ENCODE measurements at places on chromosomes 16 and 17.

- DNase-seq, result no peak
Observed at GRCh38 chr17:4357030-4357628, 9.3 kb downstream of the UBE2G1 start.

DNA sequence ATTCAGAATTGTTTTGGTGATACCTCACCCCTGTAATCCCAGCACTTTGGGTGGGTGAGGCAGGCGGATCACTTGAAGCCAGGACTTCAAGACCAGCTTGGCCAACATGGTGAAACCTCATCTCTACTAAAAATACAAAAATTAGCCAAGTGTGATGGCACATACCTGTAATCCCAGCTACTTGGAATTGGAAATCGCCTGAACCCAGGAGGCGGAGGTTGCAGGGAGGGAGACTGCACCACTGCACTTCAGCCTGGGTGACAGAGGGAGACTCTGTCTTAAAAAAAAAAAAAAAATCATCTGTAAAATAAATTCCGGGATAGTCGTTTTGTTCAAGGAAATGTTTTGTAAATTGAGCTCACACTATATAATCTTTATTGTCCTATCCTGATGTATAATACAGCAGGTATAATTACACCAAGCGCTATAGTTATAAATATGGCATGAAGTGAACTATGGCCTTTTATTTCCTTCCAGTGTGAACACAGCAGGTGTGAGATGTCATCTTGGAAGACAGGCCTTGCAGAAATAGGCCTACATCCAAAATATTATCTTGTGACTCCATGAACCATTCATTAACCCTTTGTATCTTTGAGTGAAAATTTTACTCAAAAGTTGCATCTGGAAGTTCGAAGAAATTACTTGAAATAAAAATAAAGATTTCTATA lies 25.4 kb downstream of the PLA2G10 start:
- no peak for DNase-seq

DNA sequence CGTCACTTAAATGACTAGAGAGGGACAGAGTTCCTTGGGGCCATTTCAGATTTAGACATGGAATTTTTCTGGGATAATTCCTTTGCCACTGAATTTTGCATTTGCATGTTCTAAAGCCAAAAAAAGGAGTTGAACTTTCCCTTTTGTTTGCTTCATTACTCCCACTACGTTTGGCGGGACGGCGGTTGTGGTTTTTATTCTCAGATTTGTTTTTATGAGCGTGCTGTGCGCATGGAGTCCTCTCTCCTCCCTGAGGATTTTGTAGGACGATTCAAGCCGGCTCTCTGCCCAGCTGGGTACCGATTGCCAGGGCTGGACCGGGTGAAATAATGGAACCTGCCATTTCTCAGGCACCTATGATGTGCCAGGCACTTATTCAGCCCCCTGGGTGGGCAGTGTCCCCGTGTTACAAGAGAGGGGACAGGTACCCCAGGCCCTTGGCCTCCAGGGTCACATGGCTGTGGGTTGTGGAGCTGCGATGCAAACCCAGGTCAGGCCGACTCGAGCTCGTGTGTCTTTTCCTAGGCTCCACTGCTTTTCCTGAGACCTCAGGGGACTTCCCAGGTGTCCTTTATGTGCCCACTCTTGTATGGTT lies 18.8 kb downstream of the CMIP start:
- DNase-seq, result no peak

- no peak for DNase-seq
Observed at GRCh38 chr17:74274709-74275340, 791 bp downstream of the DNAI2 start.

- DNase-seq, result no peak
Observed at GRCh38 chr17:77549726-77550366, 408.7 kb upstream of the TNRC6C start.

DNA sequence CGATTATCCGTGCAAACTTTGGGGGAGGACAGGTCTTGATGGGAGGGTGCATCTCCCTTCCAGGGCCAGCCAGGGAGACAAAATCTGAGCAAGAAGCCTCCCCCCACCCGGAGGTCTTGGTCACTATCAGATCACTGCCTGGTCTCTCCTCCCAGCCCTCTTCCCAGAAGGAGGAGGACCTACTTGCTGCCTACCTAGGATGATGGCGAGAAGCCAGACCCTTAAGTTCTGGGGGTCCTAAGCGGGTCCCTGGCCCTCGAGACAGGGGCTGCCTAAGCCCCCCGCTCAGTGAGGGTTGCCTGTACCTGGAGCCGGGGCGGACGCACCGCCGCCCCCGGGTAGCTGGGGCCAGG lies 4.6 kb downstream of the TSPOAP1 start:
- no peak for DNase-seq

DNA sequence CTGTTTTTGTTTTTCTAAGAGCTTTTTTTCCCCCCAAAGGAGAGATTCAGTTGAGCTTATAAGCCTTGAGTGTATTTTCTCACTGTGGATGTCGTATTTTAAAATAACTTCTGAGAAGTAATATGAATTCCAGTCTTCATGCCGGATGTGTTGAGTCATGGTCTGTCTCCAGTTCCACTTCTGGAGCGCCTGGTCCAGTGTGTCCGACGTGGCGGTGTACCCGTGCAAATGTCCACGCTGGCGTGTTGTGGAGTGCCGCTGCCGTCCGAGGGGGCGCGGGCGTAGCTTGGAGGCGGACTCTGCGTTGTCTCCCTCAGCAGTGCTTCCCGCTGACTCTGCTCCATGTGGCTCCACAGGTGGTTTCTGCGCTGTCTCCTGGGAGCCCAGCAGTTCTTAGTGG lies 60.9 kb upstream of the ZNF750 start:
- no peak for DNase-seq

- DNase-seq, result no peak
Observed at GRCh38 chr17:11511696-11512095, 86.6 kb upstream of the DNAH9 start.

DNA sequence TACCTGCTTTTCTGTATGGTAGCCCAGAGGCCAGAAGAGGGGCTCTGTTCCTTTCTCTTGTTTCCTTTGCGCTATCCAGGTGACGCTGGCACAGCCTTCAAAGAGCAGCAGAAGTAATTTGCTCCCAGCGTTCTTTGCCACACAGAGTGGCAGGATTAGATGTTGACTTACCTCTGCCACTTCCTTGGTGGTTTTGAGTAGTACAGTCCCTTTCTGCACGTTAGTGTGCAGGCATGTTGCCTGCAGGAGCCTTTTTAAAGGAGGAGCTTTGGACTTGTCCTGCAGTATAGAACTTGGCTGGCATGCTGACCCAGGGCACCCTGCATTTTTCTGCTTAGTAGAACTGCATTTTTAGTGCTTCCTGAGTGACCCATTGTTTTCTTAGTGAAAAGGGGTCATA lies at the start of gene ABCC11:
ABCC11 (minus strand) TSS at position 229 of the 400 bp plus-strand sequence. CDS start 15,618 bp downstream, outside the sequence.
- DNase-seq, result no peak

DNA sequence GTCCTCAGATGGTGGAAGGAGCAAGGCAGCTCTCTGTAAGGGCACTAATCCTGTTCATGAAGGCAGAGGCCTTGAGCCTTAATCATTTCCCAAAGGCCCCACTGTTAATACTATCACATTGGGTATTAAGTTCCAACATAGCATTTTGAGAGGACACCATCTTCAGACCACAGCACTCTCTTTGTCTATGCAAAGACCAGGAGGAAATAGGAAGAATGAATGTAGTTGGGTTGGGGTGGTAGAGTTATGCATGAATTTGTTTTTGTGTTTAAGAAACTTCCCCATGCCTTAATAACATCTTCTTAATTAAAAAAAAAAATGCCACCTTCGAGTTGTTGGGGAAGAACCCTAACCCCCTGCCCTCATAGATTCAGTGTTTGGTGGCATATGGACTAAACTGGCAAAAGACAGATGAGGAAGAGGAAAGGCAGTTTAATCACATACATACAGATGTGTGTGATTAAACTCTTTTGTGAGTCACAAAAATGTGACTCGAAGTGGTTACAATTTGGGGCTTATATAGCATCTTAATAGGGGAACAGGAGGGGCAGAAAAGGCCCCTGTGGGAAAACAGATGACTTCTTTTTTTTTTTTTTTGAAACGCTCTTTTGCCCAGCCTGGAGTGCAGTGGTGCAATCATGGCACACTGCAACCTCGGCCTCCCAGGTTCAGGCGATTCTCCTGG lies 35.0 kb upstream of the SLC5A10 start:
- no peak for DNase-seq

DNA sequence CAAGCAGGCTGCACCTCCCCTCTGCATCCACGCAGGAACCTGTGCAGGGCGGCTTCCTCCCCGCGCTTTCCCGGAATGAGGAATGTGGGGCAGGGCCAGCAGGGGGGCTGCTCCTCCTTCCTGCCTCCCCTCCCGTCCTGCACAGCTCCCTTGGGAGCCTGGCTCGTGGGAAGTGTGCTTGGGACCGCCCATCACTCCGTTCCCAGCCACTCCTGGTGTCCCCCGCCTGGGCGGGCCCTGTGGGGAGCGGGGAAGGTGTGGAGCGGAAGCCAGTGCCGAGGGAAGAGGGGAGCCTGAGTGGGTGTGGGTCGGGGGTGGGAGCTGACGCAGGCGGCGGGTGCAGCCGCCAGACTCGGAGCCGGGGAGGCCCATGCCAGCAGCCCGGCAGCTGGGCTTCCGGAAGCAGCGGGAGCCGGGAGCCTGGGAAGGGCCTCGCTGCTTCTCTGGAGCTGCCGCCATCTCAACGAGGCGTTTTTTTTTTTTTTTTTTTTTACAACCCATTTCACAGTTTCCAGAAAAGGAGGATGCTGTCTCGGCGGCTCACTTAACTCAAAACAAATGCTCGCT lies 24.1 kb downstream of the BAHCC1 start:
- DNase-seq, result no peak

DNA sequence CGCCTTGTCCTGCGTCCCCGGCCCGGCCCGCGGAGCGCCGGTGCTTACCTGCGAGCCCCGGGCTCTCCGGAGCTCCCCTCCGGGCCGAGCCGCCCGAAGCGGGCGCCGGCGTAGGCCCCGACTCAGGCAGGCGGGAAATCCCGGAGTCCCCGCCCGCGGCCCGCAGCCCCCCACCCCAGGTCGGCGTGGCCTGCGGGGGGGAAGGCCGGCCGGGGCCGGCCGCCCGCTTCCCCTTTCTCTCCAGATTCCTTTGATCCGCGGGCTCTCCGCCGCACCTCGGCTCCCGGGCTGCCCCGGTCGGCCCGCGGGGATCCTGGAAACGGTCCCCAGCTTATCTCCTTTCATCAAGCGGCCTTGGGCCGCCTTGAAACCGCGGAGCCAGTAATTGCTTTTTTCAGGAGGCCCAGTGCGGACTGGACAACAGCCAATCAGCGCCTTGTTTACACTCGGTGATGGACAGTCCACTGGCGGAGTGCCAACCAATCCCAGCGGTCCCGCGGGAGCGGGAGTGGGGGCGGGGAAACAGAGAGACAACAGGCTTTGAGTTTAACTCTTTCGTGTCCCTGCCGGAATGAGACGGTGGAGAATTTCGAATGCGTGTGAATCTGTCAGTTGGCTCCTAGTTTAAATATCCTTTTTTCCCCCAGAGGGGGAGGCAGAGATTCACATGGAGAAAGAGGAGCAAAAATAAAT lies 1.4 kb upstream of the BAHCC1 start:
- DNase-seq, result no peak

DNA sequence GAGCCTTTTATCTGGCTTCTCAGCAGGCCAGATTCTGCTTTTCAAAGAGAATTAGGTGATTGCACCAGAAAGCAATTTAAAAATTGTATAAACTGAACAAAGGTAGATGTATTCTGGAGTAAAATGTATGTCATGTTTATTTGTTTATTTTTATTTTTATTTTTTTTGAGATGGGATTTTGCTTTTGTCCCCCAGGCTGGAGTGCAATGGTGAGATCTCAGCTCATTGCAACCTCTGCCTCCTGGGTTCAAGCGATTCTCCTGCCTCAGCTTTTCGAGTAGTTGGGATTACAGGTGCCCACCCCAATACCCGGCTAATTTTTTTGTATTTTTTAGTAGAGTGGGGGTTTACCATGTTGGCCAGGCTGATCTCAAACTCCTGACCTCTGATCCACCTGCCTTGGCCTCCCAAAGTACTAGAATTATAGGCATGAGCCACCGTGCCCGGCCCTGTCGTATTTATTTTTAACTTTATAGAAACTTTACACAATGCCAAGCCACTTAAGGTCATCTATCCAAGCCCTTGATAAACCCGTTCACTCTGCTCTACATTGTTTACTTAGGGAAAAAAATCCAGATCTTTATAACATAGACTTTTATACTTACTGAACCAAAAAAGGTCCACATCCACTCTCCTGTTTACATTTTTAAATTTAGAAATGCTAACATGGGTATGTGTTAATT lies 22.7 kb upstream of the GOT2 start:
- no peak for DNase-seq

DNA sequence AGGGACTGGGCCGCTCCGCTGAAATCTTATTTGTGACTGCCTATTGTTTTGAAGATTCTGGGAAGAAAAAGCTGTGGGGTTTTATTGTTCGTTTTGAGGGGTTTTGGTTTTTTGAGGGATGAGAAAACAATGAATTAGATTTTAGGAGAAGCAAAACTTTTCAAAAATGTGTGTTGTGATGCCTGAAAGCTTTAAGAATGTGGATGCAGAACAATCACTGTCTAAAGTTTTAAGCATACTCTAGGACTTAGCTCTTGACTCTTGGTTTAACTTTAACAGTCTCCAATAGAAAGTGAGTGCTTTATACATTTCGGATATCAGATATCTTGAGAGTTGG lies 899 bp downstream of the CFAP52 start:
- DNase-seq, result no peak

- no peak for DNase-seq
Observed at GRCh38 chr16:77212741-77213541, 13.7 kb downstream of the SYCE1L start.

GRCh38 chr17:83055911-83056582 lies 23.4 kb upstream of the METRNL start:
- DNase-seq, result no peak

DNA sequence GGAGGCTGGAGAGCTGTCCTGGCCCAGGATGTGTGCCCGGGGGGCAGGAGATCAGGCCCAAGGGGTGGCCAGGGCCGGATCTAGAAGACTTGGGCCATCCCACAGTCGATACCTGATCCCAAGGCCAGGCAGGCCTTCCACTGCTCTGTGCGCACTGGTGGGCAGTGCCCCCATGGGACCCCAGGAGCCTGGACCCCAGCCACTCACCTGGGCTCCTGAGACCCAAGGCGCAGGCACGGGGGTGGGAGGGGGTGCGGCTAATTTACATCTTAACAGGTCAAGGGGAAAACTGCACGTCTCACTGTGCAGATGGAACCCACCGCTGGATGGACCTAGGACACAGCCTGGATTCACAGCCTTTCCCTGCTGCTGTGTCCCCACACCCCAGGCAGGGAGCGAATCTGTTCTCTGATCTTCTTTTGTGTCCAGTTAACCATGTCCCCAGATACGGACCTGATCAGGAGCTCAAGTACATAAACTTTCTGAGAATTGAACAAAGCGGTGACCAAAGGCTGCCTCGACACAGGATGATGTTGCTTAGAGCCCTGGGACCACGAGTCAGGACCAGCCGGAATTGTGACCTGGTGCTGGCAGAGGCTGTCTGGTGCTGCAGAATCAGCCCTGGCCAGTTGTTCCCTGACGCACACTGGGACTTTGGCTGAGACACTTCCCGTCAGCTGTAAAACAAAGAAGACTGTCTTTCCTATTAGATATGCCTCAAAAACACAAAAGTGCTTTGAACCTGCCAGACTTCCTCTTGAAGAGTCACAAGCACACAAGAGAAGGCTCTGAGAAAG lies 60.6 kb downstream of the TNFRSF13B start:
- no peak for DNase-seq

- DNase-seq, result no peak
Observed at GRCh38 chr17:49223517-49224197, 6.9 kb downstream of the PHOSPHO1 start.

- DNase-seq, result no peak
Observed at GRCh38 chr16:78257376-78257728, 157.9 kb downstream of the WWOX start.

Measured in cortex of kidney (tissue), 1 donor.